Activated naive CD8-positive, alpha-beta T cell treated with anti-CD3 and anti-CD28 coated beads, Interleukin-2, amount 50 U/mL, for 24 hours (primary cell): ENCODE measurements at places on chromosomes 6 and 20.

- no peak for DNase-seq
- no peak overlapping the region for H3K27ac ChIP-seq
- no peaks in the 10 kb centered on the region for H3K4me1 ChIP-seq
These were observed 76.1 kb downstream of the NKAIN2 start for GRCh38 chr6:123879749-123880148.

- H3K27ac ChIP-seq = no peak overlapping the region
- H3K36me3 ChIP-seq = peaks cover 7% of the 10 kb centered on the region
- no peak overlapping the region for H3K4me3 ChIP-seq
- peaks cover 36% of the 10 kb centered on the region for H3K27me3 ChIP-seq
These were observed 89.2 kb upstream of the STMND1 start for GRCh38 chr6:17012421-17013225.

DNA sequence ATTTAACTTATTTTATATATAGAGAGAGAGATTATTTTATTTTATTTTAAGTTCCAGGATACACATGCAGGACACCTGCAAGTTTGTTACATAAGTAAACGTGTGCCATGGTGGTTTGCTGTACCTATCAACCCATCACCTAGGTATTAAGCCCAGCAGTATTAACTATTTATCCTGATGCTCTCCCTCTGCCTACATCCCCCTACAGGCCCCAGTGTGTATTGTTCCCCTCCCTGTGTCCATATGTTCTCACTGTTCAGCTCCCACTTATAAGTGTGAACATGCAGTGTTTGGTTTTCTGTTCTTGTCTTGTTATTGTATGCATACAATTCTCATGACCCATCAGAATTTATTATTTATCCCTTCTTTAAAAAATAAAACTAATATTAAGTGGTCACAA lies 34.6 kb downstream of the FKBP1C start:
- H3K4me1 ChIP-seq = no peaks in the 10 kb centered on the region
- no peak overlapping the region for H3K27ac ChIP-seq
- no peaks in the 10 kb centered on the region for H3K27me3 ChIP-seq
- no peaks in the 10 kb centered on the region for H3K36me3 ChIP-seq
- no peak for DNase-seq

GRCh38 chr6:3372184-3372846 lies 84.5 kb downstream of the SLC22A23 start:
- DNase-seq = no peak
- H3K36me3 ChIP-seq = no peaks in the 10 kb centered on the region
- H3K27ac ChIP-seq = no peak overlapping the region
- H3K4me3 ChIP-seq = no peak overlapping the region

GRCh38 chr20:20297181-20297580 lies 70.7 kb upstream of the INSM1 start:
- H3K27me3 ChIP-seq = peaks cover 8% of the 10 kb centered on the region
- DNase-seq = no peak
- H3K4me3 ChIP-seq = no peak overlapping the region
- H3K27ac ChIP-seq = no peak overlapping the region
- H3K4me1 ChIP-seq = no peaks in the 10 kb centered on the region

DNA sequence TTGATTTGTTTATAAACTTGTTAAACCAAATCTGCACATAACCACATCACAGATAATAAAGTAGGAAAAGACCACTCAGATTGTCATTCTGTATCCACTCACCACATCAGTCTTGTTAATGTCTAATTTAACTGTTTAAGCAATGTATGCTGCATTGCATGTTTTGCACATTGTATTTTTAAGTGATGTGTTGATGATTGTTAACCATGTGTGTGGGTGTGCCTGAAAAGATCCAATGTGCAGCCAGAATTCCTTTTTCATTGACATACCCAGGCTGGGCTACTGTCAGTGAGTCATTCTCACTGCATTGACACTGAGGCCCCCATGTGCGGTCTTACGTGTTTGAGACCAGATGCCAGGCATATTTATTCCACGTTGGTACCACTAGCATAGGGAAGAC lies 167.3 kb downstream of the TRMT11 start:
- no peaks in the 10 kb centered on the region for H3K27me3 ChIP-seq
- DNase-seq = no peak
- peaks cover 5% of the 10 kb centered on the region for H3K4me1 ChIP-seq
- H3K27ac ChIP-seq = no peak overlapping the region
- no peaks in the 10 kb centered on the region for H3K36me3 ChIP-seq

DNA sequence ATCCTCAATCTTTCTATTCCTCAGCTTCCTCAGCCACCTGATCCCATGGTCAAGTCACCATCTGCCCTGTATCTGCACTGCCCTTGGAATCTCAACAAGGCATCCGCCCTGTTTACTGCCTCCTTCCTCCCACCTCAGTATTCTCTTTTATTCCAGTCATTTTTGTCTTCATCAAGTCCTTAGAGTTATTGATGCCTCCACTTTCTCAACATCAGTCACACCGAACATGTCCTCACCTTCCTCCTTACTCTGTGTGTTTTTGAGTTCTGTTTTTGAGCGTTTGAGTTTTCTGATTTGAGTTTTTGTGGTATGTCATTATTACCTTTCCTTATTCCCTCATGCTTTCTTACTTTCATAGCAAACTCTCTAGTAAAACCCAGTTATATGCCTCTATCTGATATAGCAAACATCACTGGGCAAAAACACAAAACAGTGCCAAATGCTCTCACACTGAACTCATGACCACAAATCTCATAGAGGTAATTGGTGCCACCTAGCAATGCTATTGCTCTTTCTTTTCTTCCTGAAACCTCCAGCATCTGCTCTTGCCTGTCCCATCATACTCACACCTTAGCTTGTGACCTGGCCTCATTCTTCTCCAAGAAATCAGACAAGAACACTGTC lies 11.8 kb upstream of the GNRH2 start:
- DNase-seq = no peak
- peaks cover 21% of the 10 kb centered on the region for H3K36me3 ChIP-seq
- no peaks in the 10 kb centered on the region for H3K4me1 ChIP-seq
- no peak overlapping the region for H3K27ac ChIP-seq
- H3K27me3 ChIP-seq = no peaks in the 10 kb centered on the region
